ENCODE measurements at places on chromosomes 16 and 17. TPM values are rescaled to one million over a fixed set of nuclear protein-coding genes. Genes with fewer than 3 reads are reported as not detected.
A peak's percentile ranks its signal among the peaks of the same experiment; 100 is the strongest.

DNA sequence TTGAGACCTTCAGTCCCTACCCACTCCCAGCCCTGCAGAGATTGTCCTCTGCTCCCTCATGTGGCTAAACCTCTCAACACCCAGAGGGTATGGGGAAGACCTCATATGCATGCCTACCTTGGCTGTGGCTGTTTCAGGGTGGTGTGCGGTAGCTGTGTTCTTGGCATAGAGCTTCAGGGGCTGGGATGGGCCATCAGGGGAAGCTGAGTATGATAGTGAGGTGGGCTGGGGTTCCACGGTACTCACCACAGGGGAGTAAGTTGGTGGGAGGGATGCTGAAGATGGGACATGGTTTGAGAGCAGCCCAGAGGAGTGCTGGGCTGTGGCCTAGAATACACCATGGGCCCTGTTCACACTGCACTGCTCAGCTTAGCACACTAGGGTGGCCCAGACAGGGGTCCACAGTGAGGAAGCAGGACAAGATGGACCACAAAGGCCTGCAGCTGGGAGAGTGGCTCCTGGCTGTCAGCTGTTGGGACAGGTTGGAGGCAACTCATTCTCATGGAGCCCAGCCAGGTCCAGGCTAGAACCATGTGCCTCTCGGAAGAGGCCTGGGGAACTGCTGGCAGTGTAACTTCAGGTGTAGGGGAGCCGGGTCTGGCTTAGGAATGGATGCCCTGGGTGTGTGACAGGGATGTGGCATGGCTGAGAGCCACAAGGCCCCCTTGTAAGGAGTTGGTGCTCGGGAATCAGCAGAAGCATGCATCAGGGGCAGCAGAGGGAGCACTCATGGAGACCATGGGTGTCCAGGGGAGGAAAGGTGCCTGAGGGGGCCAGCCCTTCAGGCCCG lies 3.1 kb downstream of the MFAP4 start:
- peak overlapping the region; percentile 38 for H3K27ac ChIP-seq
- H3K36me3 ChIP-seq: peaks cover 53% of the 10 kb centered on the region
- peak; percentile 53 for DNase-seq
- H3K4me3 ChIP-seq: no peak overlapping the region
- H3K4me1 ChIP-seq: peaks cover 55% of the 10 kb centered on the region
- H3K27me3 ChIP-seq: no peaks in the 10 kb centered on the region

DNA sequence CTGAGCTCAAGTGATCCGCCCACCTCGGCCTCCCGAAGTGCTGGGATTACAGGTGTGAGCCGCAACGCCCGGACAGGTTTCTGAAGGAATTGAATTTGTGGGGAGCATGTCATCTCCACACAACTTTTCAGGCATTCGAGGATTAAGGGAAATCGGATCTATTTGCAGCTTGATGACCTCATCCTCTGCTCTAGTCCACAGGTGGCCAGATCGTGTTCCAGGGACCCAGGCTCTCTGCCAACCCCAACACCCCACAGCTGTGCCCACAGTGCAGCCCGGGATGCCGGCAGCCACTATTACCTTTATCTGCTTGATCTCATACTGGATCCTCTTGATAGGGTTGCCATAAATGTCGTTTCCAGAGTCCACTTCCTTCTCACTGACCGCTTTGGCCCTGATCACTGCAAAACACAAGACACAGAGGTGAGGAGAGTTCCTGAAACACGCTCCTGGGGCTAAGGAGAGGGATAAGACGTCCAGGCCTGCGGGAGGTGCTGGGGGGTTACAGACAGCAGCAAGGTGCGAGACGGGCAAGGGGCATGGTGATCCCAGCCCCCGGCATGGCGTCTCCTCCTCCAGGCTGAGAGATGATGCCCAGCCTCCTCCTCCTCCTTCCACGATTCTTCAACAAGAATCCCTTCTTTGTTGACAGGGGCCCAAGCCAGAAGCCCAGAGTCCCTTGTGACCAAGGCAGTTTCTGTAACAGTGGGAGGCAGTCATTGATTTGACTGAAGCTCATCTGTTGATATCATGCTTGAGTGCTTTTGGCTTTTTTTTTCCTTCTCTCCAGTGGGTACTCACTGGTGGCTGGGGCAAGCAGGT lies 29.3 kb downstream of the CEP295NL start:
- H3K36me3 ChIP-seq: peaks cover 22% of the 10 kb centered on the region
- no peaks in the 10 kb centered on the region for H3K27me3 ChIP-seq
- peaks cover 49% of the 10 kb centered on the region for H3K4me1 ChIP-seq
- peak; percentile 96 for DNase-seq
- peak overlapping the region; percentile 69 for H3K27ac ChIP-seq

GRCh38 chr17:79843474-79843815 lies 4.2 kb upstream of the CBX4 start:
- peaks cover 10% of the 10 kb centered on the region for H3K4me1 ChIP-seq
- no peak for DNase-seq
- H3K27me3 ChIP-seq: peaks cover 23% of the 10 kb centered on the region
- no peak overlapping the region for H3K27ac ChIP-seq
- H3K36me3 ChIP-seq: no peaks in the 10 kb centered on the region
- H3K4me3 ChIP-seq: peak overlapping the region; percentile 58

GRCh38 chr17:28346199-28346580 lies 10.6 kb downstream of the TNFAIP1 start:
- no peaks in the 10 kb centered on the region for H3K4me1 ChIP-seq
- H3K4me3 ChIP-seq: no peak overlapping the region
- no peak overlapping the region for H3K27ac ChIP-seq
- peaks cover 74% of the 10 kb centered on the region for H3K36me3 ChIP-seq

GRCh38 chr16:2865651-2866050 lies 7.7 kb upstream of the PRSS22 start:
- peaks cover 5% of the 10 kb centered on the region for H3K4me1 ChIP-seq
- H3K27ac ChIP-seq: no peak overlapping the region
- no peak overlapping the region for H3K4me3 ChIP-seq
- DNase-seq: no peak
- H3K27me3 ChIP-seq: no peaks in the 10 kb centered on the region

- H3K27me3 ChIP-seq: no peaks in the 10 kb centered on the region
- peak; percentile 83 for DNase-seq
- H3K4me1 ChIP-seq: no peaks in the 10 kb centered on the region
- peak overlapping the region; percentile 74 for H3K4me3 ChIP-seq
- H3K27ac ChIP-seq: peak overlapping the region; percentile 94
- no peaks in the 10 kb centered on the region for H3K36me3 ChIP-seq
Observed at GRCh38 chr17:51121620-51122472, 1.2 kb upstream of the SPAG9 start.

GRCh38 chr16:68781784-68782183 lies 44.7 kb downstream of the CDH1 start:
- H3K4me3 ChIP-seq: no peak overlapping the region
- DNase-seq: no peak

GRCh38 chr16:19283637-19284036 lies 1.9 kb upstream of the CLEC19A start:
- no peak overlapping the region for H3K4me3 ChIP-seq
- no peaks in the 10 kb centered on the region for H3K36me3 ChIP-seq
- no peak overlapping the region for H3K27ac ChIP-seq
- H3K4me1 ChIP-seq: no peaks in the 10 kb centered on the region
- no peak for DNase-seq

- no peak overlapping the region for H3K27ac ChIP-seq
- DNase-seq: no peak
- H3K27me3 ChIP-seq: no peaks in the 10 kb centered on the region
- no peaks in the 10 kb centered on the region for H3K36me3 ChIP-seq
Observed at GRCh38 chr17:78322858-78323455, 36.9 kb downstream of the SOCS3 start.

- no peaks in the 10 kb centered on the region for H3K27me3 ChIP-seq
- H3K36me3 ChIP-seq: no peaks in the 10 kb centered on the region
- peak; percentile 19 for DNase-seq
- H3K4me1 ChIP-seq: peaks cover 27% of the 10 kb centered on the region
Observed at GRCh38 chr17:68737761-68738443, 136.7 kb upstream of the FAM20A start.

DNA sequence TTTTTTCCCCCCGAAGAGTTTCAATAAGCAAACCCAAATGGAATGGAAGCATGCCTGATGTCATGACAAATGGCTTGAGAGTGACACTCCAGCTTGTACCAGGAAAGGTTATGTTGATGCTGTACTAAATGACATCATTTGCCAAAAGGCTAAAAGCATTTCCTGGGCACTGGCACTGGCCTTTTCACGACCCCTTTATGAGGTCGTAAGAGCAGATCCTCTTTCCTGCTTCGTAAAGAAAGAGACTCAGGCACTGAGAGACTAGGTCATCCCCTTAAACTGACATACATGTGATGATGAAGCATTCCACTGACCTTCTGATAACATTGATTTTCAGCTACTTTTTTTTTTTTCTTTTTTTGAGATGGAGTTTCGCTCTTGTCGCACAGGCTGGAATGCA lies 30.5 kb downstream of the CEP295NL start:
- H3K27ac ChIP-seq: no peak overlapping the region
- H3K36me3 ChIP-seq: peaks cover 31% of the 10 kb centered on the region
- H3K4me1 ChIP-seq: peaks cover 49% of the 10 kb centered on the region
- no peaks in the 10 kb centered on the region for H3K27me3 ChIP-seq
- no peak for DNase-seq

GRCh38 chr17:9203771-9204425 lies 182.6 kb downstream of the NTN1 start:
- DNase-seq: no peak
- H3K4me3 ChIP-seq: no peak overlapping the region
- H3K27ac ChIP-seq: no peak overlapping the region
- no peaks in the 10 kb centered on the region for H3K27me3 ChIP-seq

GRCh38 chr17:68847711-68848110 lies 107.5 kb downstream of the ABCA8 start:
- H3K27ac ChIP-seq: no peak overlapping the region
- peaks cover 4% of the 10 kb centered on the region for H3K4me1 ChIP-seq

- H3K4me3 ChIP-seq: no peak overlapping the region
- no peaks in the 10 kb centered on the region for H3K4me1 ChIP-seq
- H3K36me3 ChIP-seq: no peaks in the 10 kb centered on the region
- H3K27ac ChIP-seq: no peak overlapping the region
- no peak for DNase-seq
Observed at GRCh38 chr17:74812109-74813009, 36.2 kb upstream of the NAT9 start.

DNA sequence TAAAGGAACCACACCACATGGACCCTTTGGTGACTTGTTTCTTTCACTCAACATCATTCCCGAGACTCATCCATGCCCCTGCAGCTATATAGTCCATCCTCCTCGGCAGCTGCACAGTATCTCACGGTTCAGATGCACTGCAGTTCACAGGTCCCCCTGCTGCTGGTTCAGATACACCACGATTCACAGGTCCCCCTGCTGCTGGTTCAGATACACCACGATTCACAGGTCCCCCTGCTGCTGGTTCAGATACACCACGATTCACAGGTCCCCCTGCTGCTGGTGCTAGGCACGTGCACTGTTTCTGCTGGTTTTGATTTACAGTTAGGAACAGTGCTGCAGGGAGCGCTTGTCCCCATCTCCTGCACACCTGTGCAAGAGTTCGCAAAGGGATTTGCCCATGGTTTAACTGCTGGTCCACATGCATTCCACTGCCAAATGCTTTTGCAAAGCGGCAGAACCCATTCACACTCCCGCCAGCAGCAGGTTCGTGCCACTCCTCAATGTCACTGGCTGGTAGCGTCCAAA lies 3.8 kb downstream of the HSDL1 start:
- H3K27me3 ChIP-seq: no peaks in the 10 kb centered on the region
- DNase-seq: no peak
- no peak overlapping the region for H3K27ac ChIP-seq
- H3K36me3 ChIP-seq: no peaks in the 10 kb centered on the region
- H3K4me3 ChIP-seq: no peak overlapping the region
- H3K4me1 ChIP-seq: peaks cover 9% of the 10 kb centered on the region

DNA sequence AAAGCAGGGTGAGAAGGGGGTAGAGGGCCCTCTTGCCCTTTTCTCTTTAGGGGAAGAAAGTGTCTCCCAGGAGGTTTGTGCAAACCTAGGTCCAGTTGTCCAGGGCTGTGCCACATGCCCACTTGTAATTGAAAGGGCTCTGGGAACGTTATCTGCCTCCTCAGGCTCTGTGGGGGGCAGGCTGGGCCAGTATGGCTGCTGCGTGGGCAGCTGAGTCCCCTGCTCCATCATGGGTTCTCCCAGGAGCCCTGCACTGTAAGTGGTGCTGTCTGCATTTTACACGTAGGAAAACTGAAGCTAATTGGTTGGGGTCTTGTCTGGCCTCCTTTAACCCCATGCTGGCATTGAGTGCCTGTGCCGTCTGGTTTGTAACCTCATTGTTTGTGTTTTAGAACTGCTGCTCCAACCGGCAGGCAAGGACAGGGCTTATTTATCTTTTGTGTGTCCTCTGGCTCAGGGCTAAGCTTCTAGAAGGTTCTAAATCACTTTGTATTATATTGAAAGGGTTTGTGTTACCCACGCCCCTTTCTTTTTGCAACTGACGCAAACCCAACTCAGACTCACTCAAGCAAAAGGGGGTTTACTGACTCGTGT lies 117.7 kb upstream of the CIBAR2 start:
- no peaks in the 10 kb centered on the region for H3K27me3 ChIP-seq
- DNase-seq: no peak
- H3K4me3 ChIP-seq: no peak overlapping the region
- H3K4me1 ChIP-seq: peaks cover 13% of the 10 kb centered on the region
- no peaks in the 10 kb centered on the region for H3K36me3 ChIP-seq

DNA sequence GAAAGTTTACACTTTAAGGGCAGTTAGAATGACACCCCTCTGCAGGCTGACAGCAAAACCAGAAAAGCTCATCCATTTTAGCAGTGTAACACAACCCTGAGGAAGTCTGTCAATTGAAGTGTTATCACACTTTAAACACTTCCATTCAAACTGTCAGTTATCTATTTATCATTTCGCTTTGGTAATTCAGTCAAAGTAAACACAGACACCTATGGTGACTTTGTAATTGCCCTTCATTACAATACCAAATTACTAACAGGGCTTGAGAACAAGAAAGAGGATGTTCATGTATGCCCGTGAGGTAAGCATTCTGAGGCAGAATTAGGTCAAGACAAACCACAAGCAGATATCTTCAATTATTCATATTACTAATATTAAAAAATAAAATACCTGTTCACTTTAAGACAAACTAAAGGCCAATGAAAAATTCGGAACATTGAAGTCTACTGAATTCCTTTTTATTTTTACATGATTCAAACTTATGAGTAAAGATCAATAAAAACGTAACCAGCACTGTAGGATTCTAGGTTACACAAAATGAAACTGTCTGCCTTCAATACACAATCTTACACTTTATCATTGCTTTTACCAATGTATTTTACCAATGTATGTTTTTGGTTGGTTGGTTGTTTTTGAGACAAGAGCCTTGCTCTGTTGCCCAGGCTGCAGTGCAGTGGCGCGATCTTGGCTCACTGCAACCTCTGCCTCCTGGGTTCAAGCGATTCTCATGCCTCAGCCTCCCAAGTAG lies 57.1 kb downstream of the BRIP1 start:
- H3K36me3 ChIP-seq: peaks cover 34% of the 10 kb centered on the region
- peaks cover 19% of the 10 kb centered on the region for H3K4me1 ChIP-seq
- H3K27me3 ChIP-seq: no peaks in the 10 kb centered on the region

Gene CA7
- not detected for total RNA-seq

Gene ANKS3
- 10.0 TPM for total RNA-seq

Gene TLCD2
- 1.3 TPM for total RNA-seq

Gene LSM12
- 95.6 TPM for total RNA-seq

Gene RANGRF
- 17.9 TPM for total RNA-seq

Gene MEOX1
- 44.6 TPM for total RNA-seq

Gene PYDC1
- not detected for total RNA-seq

Measured in SJCRH30 (cell line).